ENCODE measurements at places on chromosomes 4 and X. TPM values are rescaled to one million over a fixed set of nuclear protein-coding genes. Genes with fewer than 3 reads are reported as not detected.
A peak's percentile ranks its signal among the peaks of the same experiment; 100 is the strongest.

CHST7 gene
- 5.7 TPM for total RNA-seq

HEPH gene
- total RNA-seq, result not detected

ANK2 gene
- total RNA-seq, result 11.8 TPM

GCNA gene
- total RNA-seq, result 3.0 TPM

GAGE1 gene
- not detected for total RNA-seq

EDA2R gene
- total RNA-seq, result 0.09 TPM

STAP1 gene
- not detected for total RNA-seq

BEX5 gene
- total RNA-seq, result not detected

COL4A6 gene
- total RNA-seq, result not detected

DNA sequence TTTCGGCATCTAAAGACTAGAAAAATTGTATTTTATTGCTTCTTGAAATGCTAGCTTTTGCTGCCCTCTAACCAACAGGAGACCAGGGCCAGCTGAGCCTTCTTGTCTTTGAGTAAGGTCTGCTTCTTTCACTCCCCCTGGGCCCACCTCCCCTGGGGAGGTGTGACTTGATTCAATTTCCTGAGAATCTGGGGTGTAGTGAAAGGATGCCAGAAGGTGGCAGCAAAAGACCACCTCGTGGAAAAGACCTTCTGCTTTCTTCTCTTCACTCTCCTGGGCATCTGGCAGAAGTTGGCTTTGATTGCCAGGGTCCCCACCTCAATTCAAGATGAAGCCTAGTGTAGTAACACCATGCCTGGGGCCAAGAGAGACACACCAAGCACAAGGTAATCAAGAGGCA, 96.5 kb upstream of the MAOA start:
- DNase-seq, result peak; percentile 66

DNA sequence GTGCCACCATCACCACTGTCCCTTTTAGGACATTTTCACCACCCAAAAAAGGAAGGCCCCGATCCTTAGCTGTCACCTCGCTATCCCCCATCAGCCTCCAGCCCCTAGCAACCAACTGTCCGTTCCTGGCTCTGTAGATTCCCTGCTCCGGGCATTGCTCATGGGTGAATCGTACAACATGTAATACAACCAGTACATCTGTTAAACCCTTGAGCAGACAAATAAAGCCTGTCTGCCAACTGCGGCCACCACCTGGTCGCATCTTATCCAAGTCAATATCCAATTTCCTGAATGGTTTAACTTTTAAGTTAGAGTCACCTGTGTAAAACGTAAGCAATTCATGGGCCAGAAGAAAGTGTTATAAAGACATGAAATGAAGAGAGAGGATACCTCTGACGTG, 251.9 kb downstream of the AFAP1 start:
- no peak for DNase-seq

GRCh38 chr4:153655928-153656327, 28.2 kb upstream of the TLR2 start:
- DNase-seq, result no peak

DNA sequence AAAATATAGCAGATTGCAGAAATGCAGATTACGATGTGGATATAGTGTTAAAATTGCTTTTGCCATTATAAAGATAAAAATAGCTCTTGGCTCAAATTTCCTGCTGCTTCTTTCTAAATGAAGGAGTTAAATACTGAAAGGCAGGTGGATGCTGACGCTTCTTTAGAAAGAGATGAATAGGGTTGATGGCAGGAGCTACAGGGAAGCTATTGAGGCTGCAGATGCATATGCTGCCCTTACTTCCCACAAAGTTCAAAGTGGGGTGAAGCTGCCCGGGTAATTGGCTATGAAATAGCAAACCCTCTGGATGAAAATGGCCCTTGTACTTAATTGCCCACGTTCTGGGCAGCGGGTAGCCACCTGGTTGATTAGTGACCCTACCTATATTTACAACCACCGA, 379.5 kb downstream of the ZIC3 start:
- no peak for DNase-seq

DNA sequence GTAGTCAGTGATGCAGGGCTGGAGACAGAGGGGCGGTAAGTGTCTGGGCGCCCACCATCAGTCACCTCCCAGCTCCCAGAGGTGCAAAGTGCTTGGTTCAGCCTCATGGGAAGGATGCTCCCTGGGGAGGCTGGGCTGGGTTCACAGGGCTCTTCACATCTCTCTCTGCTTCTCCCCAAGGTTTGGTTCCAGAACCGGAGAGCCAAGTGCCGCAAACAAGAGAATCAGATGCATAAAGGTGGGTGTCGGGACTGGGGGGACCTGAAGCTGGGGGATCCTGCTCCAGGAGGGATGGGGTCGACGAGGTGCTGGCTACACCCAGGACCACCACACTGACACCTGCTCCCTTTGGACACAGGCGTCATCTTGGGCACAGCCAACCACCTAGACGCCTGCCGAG, 10.1 kb downstream of the SHOX start:
- DNase-seq, result no peak

DNA sequence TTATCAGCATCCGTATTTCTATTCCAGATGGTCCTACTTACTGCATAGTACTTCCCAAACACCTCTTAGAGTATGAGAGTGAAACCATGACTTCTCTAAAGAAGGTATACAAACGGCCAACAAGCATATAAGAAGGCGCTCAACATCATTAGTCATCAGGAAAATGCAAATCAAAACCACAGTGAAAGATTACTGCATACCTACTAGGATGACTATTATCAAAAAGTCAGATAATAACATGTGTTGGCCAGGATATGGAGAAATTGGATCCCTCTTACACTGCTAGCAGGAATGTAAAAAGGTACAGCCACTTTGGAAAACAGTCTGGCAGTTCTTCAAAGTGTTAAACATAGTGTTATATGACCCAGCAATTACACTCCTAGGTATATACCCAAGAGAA, 215.3 kb upstream of the CXorf66 start:
- DNase-seq, result no peak

- DNase-seq, result no peak
Observed at GRCh38 chrX:17299206-17299605, 75.8 kb upstream of the NHS start.

DNA sequence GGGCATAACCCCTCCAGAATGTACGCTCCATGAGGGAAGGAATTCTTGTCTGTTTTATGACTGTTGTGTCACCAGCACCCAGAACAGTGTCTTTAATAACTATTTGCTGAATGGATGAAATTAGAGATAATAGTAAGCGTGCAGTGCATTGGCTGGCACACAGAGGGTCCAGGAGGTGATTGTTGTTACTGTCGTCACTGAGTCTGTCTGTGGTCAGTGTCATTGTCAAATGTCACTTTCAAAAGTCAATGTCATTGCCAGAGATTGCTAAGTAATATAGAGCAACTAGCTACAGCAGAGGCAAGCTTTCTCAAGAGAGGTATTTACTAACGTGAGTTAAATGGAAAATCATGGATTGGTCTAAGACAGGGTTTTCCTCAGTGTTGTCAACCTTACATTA, 70.7 kb downstream of the ARHGEF38 start:
- DNase-seq, result no peak

GRCh38 chr4:145297556-145297955, 117.2 kb upstream of the OTUD4 start:
- no peak for DNase-seq

DNA sequence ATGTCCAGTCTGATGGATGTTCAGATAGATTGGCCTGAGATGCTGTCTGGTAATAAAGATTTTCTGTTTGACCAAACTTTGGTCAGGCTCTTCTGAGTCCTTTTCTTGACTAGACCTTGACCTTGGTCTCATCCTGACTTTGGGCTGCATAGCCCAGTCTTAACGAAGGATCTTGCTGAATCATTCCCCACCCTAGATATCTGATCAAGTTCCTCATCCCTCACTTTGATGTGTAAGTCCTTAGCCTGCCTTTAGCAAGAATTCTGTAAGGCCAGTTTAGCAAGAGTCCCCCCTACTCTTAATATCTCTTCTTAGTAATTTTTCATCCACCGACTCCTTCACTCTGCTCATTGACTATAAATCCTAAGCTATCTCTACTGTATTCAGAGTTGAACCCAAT, 244.4 kb upstream of the JADE1 start:
- DNase-seq, result no peak

- DNase-seq, result no peak
Observed at GRCh38 chrX:27863809-27864208, 56.0 kb downstream of the MAGEB10 start.

DNA sequence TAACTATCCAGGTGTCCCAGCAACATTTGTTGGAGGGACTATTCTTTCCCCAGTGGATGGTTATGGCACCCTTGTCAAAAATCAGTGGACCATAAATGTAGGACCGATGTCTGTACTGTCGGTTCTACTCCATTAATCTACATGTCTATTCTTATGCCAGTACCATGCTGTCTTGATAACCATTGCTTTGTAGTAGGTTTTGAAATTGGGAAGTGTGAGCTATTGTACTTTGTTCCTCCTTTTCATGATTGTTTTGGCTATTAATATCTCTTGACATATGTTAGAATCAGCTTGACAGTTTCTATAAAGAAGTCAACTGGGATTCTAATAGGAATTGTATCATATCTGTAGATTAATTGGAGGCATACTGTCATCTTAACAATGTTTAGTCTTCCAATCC, 112.7 kb downstream of the HNRNPD start:
- DNase-seq, result no peak

GRCh38 chr4:111991163-111991562, 154.1 kb upstream of the FAM241A start:
- DNase-seq, result no peak

DNA sequence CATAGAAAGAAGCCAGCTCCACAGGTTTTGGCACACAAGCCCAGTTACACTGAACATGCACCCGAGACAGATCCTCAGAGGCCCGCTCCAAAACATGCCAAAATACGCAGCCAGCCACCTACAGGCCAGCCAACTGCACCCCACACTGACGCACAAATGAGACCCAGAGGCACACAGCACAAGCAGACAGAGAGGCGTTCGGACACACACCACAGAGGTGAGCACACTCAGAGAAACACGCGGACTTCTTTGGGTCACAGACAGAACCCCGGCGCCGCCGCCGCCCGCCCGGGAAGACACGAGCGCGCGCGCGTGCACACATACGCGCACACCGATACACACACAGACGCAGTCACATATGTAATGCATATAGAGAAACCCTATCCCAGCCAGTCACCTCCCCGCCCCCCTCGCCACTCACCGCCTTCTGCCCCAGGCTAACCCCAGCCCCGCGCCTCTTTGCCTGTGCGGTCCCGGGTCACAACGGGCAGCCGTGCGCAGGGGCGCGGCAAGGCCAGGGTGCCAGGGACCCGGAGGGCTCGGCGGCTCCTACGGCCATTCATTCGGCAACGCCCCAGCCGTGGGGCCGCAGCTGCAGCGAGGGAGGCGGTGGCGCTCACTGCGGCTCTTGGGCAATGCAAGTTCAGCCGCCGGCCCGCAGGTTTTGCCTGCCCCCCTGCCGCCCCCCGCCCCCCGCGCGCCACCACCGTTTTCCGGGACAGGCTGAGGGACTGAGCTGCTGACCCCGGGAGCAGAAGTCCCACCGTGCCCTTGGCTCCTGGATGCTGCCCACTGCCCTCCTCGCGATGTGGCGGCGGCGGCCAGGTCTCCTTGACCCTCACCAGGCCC, 553 bp downstream of the SEPTIN6 start:
- DNase-seq, result peak; percentile 37

- DNase-seq, result no peak
Observed at GRCh38 chrX:38494239-38494823, 67.0 kb upstream of the TSPAN7 start.

- DNase-seq, result no peak
Observed at GRCh38 chrX:73863852-73864251, 300.9 kb downstream of the CHIC1 start.

- DNase-seq, result no peak
Observed at GRCh38 chr4:136441629-136442282, 1090.5 kb downstream of the PCDH18 start.

DNA sequence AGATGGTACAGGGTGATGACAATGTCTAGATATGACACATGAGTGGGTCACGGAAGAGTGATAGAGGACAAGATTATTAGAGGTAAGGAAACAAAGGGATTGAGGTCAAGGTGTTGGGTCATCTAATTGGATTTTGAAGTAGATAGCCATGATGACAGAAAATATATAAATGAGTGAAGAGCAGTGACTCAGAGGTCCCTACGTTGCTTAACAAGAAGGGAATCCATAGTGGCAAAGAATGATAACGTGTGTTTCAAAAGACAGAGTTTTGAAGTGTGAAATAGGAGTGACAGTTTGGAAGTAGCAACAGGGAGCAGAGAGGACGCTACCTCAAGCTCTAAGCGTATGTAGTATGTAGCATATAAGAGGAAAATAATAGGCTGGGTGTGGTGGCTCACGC, 22.2 kb upstream of the CAMK2D start:
- DNase-seq, result no peak

DNA sequence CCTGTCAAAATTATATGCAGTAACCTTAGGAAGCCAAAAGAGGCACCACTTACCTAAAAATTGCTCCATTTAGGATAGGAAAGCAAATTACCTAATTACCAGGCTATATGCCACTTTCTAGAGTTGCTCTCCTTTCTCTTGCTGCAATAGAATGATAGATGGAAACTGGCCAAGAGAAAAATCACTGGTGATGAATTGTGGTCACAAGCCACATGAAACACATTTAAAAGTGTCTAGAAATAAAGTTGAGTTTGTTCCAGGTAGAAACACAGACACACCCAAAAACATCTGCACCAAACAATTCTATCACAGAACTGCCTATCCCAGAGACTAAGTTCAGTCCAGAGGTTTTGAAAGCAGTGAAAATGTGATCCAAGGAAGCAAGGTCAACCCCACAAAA, 337.7 kb downstream of the PCDH19 start:
- no peak for DNase-seq

GRCh38 chrX:14753441-14753840, 119.4 kb downstream of the FANCB start:
- DNase-seq, result no peak

GRCh38 chr4:109294468-109295020, 7.9 kb downstream of the COL25A1 start:
- peak; percentile 95 for DNase-seq

GRCh38 chr4:17687237-17687857, 72.9 kb downstream of the MED28 start:
- DNase-seq, result no peak

- DNase-seq, result peak; percentile 10
Observed at GRCh38 chr4:158535130-158535614, 13.5 kb downstream of the RXFP1 start.
